ENCODE measurements at places on chromosomes 5 and 9.

DNA sequence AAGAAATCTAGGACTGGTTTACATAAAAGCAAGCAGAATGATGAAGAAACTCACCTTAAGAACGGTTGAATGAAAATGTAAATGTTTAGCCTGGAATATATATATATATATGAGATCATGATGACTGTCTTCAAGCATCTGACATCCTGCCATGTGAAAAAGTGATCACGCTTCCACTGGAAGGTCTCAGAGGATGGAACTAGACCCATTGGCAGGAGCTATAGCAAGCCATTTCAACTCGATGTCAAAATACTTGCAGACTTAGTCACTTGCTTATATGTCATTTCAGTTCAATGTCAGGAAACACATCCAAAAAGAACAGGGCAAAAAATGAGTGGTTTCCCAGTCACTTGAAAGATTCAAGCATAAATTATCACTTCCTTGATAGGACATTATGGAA is 22.2 kb upstream of the TMEM161B start:
- DNase-seq = no peak

DNA sequence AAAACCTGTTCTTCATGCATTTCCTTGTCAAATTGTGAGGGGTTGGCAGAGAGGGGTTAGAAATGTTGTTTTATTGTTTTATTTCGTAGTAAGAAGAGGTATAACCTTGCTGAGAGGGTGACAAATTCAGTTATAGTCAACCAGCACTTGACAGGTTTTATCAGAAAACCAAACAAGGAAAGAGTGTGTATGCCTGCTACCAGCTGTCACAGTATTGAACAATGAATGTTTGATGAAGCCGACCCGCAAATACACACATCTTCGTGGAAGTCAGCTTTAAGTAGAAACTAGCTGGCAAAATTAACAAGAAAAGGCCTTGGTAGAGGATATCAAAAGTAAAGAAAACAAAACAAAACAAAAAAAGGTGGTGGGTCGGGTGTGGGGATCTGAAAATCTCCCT is 214.6 kb upstream of the TLE4 start:
- DNase-seq = no peak

- DNase-seq = no peak
These were observed 48.5 kb downstream of the PRRC2B start for GRCh38 chr9:131442351-131442750.

- DNase-seq = no peak
These were observed 21.4 kb downstream of the IPPK start for GRCh38 chr9:92648474-92648971.

DNA sequence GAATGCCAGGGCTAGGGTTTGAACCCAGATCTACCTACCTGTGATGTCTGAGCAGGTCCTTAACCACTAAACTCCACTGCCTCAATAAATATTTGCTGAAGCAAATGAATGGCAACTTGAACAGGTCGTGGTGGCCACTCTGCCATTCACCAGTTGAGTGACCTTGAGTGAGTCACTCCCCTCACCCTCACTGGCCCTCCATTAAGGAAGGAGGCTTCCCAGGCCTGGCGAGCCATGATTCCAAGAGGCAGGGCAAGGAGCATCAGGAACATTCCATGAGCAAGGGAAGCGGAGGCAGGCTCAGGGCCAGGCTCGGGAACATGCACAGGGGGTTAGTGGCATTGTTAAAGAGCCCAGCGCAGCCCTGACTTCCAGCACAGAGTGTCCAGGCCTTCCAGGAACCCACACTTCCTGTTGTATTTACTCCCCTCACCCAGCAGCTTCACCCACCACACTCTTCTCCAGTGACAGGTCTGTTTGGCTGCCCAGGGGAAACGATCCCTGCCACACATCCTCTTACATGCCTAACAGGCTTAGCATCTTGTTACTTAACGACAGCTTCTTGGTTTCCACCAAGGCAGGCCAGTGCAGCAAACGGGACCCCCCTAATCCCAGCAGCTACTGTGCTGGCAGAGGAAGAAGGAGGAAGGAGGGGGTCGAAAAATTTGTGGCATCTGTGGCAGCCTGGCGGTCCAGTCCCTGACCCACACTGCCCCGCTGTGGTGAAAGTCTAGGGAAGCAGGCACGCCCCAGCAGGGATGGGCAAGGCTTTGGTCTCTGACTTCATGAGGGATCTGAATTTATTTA is 43.7 kb upstream of the TTC1 start:
- no peak for DNase-seq

DNA sequence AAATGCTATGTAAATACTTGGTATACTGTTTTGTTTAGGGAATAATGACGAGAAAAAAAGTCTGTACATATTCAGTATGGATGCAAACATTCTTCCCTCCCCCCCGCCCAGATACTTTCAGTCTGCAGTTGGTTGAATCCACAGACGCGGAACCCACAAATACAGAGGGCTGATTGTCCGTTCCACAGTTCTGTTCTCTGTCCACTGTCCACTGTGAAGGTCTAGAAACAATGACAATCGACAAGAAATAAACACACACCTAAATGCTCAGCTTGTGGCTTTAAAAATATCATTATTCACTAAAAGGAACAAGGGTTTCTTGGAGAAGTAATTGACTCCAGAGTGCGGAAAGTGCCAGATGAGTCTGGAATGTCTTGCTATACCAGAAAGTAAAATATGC is 109.1 kb downstream of the TMEM161B start:
- DNase-seq = no peak

All from cortex of kidney (tissue), 1 donor.